ENCODE measurements at places on chromosomes 1 and 21. TPM values are rescaled to one million over a fixed set of nuclear protein-coding genes. Genes with fewer than 3 reads are reported as not detected.

- no peaks in the 10 kb centered on the region for H3K36me3 ChIP-seq
- no peak for DNase-seq
- H3K27ac ChIP-seq: no peak overlapping the region
- H3K4me1 ChIP-seq: peaks cover 17% of the 10 kb centered on the region
- H3K4me3 ChIP-seq: no peak overlapping the region
Observed at GRCh38 chr1:43372172-43372571, 4.4 kb upstream of the ELOVL1 start.

DNA sequence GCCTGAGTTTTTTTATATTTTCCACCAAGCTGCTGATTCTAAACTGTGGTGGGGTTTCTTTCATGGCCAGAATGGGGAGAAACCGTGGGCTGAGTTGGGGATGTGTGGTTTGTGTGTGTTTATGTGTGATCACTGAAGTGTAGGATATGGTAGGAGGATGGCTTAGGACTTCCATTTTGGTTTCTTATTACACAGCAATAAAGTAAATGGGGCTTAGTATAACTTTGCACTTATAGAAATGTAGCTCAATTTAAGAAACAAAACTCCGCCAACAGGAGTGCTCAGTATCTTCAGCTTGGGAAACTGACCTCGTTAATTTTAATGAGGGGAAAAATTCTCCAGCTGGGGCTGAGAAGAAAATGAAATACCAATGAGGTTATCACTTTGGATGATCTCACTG is 77.8 kb downstream of the PBX1 start:
- no peaks in the 10 kb centered on the region for H3K27me3 ChIP-seq
- H3K4me1 ChIP-seq: peaks cover 100% of the 10 kb centered on the region
- H3K4me3 ChIP-seq: no peak overlapping the region
- no peak for DNase-seq

Gene NUAK2
- 20.8 TPM for total RNA-seq

GRCh38 chr1:15680131-15680530 is 4.0 kb upstream of the PLEKHM2 start:
- no peak for DNase-seq
- H3K27me3 ChIP-seq: no peaks in the 10 kb centered on the region
- H3K4me1 ChIP-seq: peaks cover 6% of the 10 kb centered on the region
- no peak overlapping the region for H3K4me3 ChIP-seq
- no peak overlapping the region for H3K27ac ChIP-seq

GRCh38 chr1:238469146-238469631 is 578.5 kb upstream of the ZP4 start:
- no peak for DNase-seq
- H3K4me3 ChIP-seq: no peak overlapping the region
- H3K36me3 ChIP-seq: no peaks in the 10 kb centered on the region
- H3K27ac ChIP-seq: no peak overlapping the region

GRCh38 chr21:16667395-16667794 is 845.4 kb upstream of the CXADR start:
- DNase-seq: no peak
- no peaks in the 10 kb centered on the region for H3K36me3 ChIP-seq

- no peak overlapping the region for H3K4me3 ChIP-seq
- no peaks in the 10 kb centered on the region for H3K27me3 ChIP-seq
- no peak overlapping the region for H3K27ac ChIP-seq
- no peaks in the 10 kb centered on the region for H3K36me3 ChIP-seq
- peaks cover 15% of the 10 kb centered on the region for H3K4me1 ChIP-seq
Observed at GRCh38 chr21:42941696-42942085, 16.3 kb upstream of the ERVH48-1 start.

GRCh38 chr1:85198864-85199263 is 2.0 kb downstream of the SYDE2 start:
- peaks cover 39% of the 10 kb centered on the region for H3K4me1 ChIP-seq
- H3K36me3 ChIP-seq: no peaks in the 10 kb centered on the region
- H3K27me3 ChIP-seq: no peaks in the 10 kb centered on the region
- no peak overlapping the region for H3K27ac ChIP-seq

GRCh38 chr1:56417646-56418045 is 161.7 kb downstream of the PLPP3 start:
- H3K27me3 ChIP-seq: no peaks in the 10 kb centered on the region
- H3K36me3 ChIP-seq: no peaks in the 10 kb centered on the region
- H3K4me3 ChIP-seq: no peak overlapping the region
- peaks cover 38% of the 10 kb centered on the region for H3K4me1 ChIP-seq
- no peak for DNase-seq

Gene SPRR3
- total RNA-seq: not detected

Gene PGLYRP3
- total RNA-seq: not detected

DNA sequence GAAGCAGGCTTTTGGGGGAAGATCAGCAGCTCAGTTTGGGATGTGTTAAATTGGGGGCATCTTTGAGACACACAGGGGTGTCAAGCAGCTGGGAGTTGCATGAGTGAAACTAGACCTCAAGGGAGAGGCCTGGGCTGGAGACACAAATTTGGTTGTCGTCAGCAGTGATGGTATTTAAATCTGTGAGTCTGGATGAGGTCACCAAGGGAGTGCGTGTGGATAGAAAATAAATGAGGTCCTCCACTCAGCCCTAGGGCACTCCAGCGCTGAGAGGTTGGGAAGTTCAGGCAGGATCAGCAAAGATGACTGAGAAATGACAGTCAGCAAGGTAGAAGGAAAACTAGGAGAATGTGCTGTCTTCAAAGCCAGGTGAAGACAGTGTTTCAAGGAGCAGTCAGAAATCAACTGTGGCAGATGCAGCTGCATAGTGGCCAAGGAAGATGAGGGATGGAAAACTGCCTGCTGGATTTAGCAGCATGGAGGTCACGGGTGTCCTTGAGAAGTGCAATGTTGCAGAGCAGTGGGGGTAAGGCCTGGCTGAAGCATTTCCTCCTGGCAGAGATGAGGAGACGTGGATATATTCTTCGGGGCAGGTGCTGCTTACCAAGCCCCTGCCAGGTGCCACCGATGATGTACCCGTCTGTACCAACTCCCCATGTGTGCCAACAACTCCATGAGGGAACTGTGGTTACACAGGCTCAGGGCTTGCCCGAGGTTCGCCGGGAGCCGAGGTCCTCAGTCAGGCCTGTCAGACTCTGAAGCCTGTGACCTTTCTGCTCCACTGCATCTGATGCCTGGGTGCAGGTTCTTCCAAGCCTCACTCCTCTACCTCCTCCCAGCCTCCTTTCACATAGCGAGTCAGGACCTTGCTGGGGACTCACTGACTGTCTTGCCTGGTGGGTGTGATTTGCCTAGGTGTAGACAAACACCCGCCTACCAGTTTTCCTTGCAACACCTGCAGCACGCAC is 11.3 kb downstream of the MAP7D1 start:
- no peaks in the 10 kb centered on the region for H3K27me3 ChIP-seq
- no peak overlapping the region for H3K27ac ChIP-seq
- no peak overlapping the region for H3K4me3 ChIP-seq

- no peaks in the 10 kb centered on the region for H3K36me3 ChIP-seq
- no peak overlapping the region for H3K27ac ChIP-seq
- no peaks in the 10 kb centered on the region for H3K27me3 ChIP-seq
- DNase-seq: no peak
- H3K4me3 ChIP-seq: no peak overlapping the region
Observed at GRCh38 chr1:101453844-101454243, 217.0 kb downstream of the S1PR1 start.

- no peaks in the 10 kb centered on the region for H3K27me3 ChIP-seq
- peak overlapping the region; percentile 99 for H3K27ac ChIP-seq
- H3K36me3 ChIP-seq: peaks cover 7% of the 10 kb centered on the region
- DNase-seq: peak; percentile 94
- peak overlapping the region; percentile 75 for H3K4me3 ChIP-seq
- peaks cover 62% of the 10 kb centered on the region for H3K4me1 ChIP-seq
Observed at GRCh38 chr1:6601049-6601922, 1.4 kb downstream of the KLHL21 start.
